IPS DF 19.7 (cell line): ENCODE measurements at places on chromosomes 11 and 22.

- DNase-seq: no peak
Observed at GRCh38 chr22:42613872-42614301, 796 bp downstream of the POLDIP3 start.

GRCh38 chr22:20777420-20778177, 3.7 kb downstream of the SERPIND1 start:
- DNase-seq: no peak

- no peak for DNase-seq
Observed at GRCh38 chr11:66052664-66052982, 459 bp downstream of the SF3B2 start.

DNA sequence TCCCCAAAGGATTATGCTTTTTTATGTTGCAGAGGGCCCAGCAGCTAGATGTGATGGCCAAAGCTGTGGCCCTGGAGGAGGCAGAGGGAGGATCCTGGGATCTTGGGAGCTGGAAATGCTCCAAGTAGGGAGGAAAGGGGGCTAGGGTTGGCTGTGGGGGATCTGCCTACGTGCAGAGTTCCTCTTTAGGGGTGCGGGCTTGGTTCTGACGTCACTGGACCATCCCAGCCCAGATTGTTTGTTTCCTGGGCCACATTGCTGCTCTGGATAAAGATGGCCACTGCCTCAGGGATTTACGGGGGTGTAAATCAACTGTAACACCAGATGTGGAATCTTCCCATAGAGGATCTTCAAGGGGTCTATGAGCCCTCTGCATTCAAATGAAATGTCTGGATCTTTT, 110.3 kb upstream of the SYT13 start:
- no peak for DNase-seq

DNA sequence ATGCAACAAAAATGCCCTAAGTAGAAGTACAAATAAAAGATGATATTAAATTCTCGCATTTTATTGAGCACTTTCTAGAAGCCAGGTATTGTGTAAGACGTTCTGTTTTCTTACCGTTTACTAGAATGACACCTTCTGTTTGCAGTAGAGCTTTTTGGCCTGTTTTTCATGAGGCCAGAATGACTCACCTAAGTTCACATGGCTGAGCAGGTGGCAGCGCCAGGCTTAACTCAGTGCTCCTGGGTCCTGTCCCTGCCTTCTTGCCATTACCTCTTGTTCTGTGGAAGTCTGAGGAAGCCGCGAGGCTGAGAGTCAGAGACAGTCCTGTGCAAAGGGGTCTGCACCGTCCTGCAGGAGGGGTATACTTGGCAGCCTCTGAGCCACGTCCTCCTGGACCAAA, 113.8 kb downstream of the ATXN10 start:
- DNase-seq: no peak

DNA sequence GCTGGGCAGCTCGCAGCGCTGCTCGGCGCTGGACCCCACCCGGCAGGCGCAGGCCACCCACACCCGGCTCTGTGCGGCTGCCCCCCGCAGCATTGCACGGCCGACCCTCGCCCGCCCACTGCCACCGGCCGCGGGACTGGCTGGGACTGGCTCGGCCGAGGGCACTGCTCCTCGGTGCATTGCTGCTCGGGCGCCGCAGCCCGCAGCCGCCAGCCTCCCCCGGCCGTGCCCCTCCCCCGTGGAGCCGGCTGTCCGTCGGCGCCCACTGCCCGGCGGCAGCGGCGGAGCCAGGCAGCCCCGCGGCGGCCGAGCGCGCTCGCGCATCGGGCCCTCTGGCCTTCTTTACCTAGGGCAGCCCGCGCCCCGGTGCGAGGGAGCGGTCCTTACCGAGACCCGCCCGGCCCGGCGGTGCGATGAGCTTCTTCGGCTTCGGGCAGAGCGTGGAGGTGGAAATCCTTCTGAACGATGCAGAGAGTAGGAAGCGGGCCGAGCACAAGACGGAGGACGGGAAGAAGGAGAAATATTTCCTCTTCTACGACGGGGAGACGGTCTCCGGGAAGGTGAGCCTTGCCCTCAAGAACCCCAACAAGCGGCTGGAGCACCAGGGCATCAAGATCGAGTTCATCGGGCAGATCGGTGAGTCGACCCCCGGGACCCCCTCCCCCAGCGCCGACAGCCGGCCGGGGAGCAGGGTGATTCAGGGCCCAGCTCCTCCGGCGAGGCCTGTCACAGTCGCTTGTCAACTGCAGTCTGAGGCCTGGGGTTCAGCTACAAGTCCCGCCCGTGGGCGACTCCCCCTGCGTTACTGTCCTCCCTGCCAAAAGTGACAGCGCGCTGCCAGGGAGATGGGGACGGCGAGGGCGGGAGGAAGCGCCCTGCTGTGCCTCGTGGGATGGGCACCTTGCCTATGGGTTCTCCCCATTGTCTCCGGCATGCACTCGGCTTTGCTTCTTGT, 516 bp downstream of the VPS26B start:
- no peak for DNase-seq

- no peak for DNase-seq
Observed at GRCh38 chr22:19410941-19411689, 20.4 kb downstream of the HIRA start.

- DNase-seq: no peak
Observed at GRCh38 chr11:36478700-36479329, 31.3 kb downstream of the TRAF6 start.

DNA sequence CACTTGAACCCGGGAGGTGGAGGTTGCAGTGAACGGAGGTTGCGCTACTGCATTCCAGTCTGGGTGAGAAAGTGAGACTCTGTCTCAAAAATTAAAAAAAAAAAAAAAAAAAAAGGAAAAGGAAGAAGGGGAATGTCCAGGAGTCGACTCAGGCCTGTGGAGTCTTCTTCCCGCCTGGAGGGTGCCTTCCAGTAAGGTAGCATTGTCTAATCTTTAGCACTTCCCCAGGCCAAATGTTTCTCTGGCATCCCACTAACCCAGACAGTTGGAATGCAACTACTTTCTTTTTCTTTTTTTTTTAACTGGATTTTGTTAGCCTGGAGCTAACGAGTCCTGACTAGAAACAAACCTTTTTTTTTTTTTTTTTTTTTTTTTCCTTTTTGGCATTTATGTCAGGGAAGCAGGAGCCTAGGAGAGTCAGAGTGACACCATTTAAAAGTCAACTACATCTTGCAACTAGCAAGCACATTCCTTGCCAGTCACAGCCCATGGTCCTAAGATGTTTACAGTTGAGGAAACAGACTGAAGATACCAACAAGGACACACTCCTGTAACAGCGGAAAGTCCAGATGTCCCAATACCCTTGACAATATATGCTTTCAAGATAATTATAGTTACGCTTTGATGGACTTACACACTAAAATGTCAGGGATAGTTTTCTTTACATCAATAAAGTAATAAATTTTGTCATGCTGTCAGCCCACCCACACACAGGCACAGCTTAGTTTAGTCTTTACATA, 10.6 kb downstream of the PLET1 start:
- DNase-seq: no peak

DNA sequence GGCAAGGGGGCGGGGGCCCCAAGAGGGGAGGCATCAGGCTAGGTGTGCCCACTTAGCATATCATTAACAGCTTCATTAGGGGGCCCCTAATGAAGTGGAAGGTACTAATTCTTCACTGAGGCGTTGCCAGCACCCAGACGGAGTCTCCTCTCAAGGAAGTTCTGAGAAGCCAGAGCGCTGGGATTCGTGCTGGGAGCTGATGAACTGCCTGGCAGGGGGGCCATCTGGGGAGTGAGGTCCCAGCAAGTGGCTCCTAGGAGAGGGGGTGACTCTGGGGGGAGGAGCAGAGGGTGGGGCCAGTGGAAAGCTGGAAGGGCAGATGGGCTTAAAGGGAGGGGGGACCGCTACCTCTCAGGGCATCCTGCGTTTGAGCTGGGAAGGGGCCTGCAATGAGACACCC, 29.8 kb downstream of the DAGLA start:
- DNase-seq: no peak

GRCh38 chr11:75004215-75004614, 15.5 kb downstream of the NEU3 start:
- DNase-seq: no peak

DNA sequence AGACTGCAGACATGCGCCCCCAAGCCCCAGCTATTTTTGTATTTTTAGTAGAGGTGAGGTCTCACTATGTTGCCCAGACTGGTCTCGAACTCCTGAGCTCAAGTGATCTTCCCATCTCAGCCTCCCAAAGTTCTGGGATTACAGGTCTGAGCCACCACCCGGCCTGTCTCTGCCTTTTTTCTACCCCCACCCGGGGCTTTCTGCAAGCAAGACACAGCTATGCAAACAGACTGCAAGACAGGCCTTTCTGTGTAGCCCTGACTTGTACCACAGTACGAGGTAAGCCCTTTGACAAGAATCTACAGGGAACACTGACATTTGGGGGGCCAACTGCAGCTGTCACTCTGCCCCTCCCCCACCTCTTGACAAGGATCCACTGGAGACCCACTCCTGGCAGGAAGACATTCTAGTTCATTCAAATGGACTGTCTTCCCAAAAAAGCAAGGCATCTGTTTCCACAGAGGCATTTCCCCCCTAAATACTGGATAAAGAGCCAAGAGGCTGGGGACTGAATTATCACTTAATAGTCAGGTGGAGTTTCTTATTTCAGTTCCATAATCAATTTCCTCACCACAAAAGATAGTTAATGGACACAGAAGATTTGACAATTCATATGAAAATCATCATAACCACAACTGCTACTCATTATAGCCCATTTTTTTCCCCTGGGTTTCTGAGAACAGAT, 118.2 kb downstream of the ABTB2 start:
- no peak for DNase-seq

DNA sequence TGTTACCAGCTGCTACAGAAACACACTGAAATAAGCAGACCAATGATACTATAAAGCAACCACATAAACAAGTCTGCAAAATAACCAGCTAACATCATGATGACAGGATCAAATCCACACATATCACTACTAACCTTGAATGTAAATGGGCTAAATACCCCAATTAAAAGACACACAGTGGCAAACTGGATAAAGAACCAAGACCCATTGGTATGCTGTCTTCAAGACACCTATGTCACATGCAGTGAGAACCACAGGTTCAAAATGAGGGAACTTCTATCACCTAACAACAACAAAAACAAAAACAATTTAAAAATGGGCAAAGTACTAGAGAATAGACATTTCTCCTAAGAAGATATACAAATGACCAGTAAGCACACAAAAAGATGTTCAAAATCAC, 89.9 kb downstream of the ARHGAP32 start:
- DNase-seq: no peak

- no peak for DNase-seq
Observed at GRCh38 chr22:42910221-42910942, 53.3 kb upstream of the ARFGAP3 start.

GRCh38 chr22:37259540-37260029, 15.5 kb upstream of the RAC2 start:
- DNase-seq: no peak

DNA sequence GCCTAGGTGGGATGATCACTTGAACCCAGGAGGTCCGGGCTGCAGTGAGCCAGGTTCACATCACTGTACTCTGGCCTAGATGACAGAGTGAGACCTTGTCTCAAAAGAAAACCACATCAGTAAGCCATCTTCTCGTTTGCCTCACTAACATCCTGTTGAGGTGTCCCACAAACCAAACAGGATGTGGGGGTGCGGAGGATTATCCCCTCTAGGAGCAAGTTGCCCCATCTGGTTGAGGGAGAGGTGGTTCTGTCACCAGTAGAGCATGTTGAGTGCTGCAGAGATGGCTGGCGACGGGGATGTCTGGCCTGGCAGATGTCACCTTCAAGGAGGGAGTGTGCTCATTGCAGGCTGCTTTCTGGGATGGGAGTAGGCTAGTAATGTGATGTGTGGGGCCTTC, 72.4 kb downstream of the ZNRF3 start:
- no peak for DNase-seq

GRCh38 chr11:72844356-72844755, 30.1 kb downstream of the ATG16L2 start:
- no peak for DNase-seq

- no peak for DNase-seq
Observed at GRCh38 chr11:130470832-130471706, 22.6 kb downstream of the ADAMTS15 start.

- DNase-seq: no peak
Observed at GRCh38 chr22:40939202-40939601, 12.0 kb upstream of the RBX1 start.

GRCh38 chr11:87437844-87438223, 400.1 kb downstream of the TMEM135 start:
- no peak for DNase-seq

- DNase-seq: no peak
Observed at GRCh38 chr22:24417901-24418641, 9.3 kb upstream of the ADORA2A start.

GRCh38 chr22:45341498-45341897, 31.8 kb downstream of the FAM118A start:
- no peak for DNase-seq

- no peak for DNase-seq
Observed at GRCh38 chr11:121244884-121245283, 47.7 kb upstream of the SC5D start.

DNA sequence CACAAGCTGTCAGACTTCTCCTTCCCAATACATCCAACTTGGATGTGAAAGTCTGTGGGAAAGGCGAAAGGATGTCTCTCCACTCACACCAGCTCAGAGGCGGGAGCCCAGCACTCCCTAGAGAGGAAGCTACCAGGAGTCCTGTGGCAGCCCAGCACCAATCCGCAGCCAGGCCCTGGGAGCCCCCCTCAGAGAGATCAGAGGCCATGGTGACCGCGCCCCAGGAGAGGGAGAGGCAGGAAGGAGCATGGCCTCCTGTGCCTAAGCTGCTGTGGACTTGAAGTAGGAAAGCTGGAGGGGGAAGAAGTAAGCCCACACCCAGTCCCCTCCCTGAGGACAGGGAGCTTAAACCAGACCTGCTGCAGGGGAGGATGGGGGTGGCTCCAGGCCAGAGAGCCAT, 24.4 kb upstream of the IGSF9B start:
- DNase-seq: no peak

GRCh38 chr22:41966607-41967240, 2.5 kb upstream of the SEPTIN3 start:
- DNase-seq: peak; percentile 69

DNA sequence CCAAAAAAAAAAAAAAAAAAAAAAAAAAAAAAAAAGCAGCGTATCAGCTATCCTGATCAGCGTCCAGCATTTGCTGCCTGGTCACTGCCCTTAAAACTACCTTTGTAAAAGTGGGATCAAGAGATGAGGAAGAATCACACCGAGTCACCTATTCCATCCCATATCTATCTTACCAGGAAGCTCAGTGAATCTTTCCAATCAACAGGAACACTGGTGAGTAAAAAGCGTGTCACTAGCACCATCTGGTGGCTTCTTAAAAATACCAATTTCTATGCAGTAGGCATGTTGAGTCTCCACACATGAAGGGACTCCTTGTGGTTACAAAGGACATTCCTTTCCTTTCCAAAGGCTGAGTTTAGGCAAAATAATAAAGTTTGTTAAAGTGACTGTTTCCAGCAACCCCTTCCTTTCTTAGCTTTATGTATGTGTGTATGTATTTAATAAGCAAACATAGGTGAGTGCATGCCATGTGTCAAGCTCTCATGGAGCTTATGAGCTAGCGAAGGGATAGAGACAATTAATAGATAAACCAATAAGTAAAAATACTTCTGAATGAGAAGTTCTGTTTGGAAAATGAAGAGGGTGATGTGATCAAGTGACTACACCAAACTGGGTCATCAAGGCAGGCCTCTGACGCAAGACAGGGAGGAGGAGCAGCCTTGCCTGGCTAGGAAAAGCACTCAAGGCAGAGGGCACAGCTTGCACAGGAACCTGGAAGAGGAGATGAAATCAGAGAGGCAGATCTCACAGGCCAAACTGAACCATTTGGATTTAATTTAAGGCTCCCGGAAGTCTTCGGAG, 13.9 kb upstream of the TP53AIP1 start:
- peak; percentile 45 for DNase-seq
